ENCODE measurements at places on chromosomes 2 and 18.

DNA sequence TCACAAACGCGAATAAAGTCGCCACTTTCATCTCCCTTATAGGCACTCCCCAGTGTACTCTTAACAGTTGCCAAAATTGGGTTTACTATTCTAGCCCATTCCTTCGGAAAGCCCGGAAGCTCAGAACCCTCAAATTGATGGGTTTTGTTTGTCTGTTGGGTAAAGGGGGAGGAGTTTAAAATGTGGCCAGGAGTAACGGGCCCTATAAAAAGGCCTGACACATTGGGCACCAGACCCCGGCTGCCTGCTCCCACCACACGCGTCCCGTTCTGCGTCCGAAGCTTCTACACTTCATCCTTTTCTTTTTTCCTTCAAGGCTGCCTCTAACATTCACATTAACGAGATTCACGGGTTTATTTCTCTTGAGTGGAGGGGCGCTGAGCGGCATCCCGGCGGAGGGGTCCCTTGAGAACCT lies 837 bp downstream of the NHEJ1 start:
- DNase-seq, result no peak

- DNase-seq, result no peak
Observed at GRCh38 chr2:67318031-67318430, 79.1 kb upstream of the ETAA1 start.

- no peak for DNase-seq
Observed at GRCh38 chr18:25503567-25504081, 151.7 kb upstream of the ZNF521 start.

DNA sequence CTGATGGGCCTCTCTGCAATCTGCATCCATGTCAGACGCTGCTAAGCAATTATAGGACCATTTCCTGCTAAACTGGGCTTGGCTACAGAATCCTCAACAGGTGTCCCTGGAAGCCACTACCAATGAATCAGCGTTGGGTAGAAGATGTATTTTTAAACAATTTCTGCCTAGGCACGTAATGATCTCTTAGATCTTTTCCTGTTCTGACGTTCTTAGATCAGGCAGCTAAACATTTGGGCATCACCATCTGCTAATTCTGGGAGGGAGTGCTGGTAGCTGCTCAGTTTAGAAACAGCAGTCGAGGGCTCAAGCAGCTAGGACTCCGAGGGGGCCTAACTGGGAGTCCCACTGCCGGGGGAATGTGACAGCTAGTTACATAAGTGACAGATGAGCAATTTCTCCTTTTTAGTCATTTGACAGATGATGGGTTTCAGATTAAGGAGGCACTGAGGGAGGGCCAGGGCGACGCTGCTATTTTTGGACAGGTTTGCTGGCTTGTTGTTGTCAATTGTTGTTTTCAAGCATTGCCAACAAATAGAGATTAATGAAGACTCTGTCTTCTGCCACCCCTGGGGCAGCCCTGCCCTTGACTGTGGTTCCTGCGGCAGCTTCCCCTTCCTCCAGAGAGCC lies 92.7 kb downstream of the MRO start:
- DNase-seq, result no peak

GRCh38 chr2:43274055-43274454 lies 47.6 kb upstream of the ZFP36L2 start:
- DNase-seq, result no peak

GRCh38 chr2:205401511-205401910 lies 280.8 kb upstream of the NRP2 start:
- no peak for DNase-seq

- DNase-seq, result no peak
Observed at GRCh38 chr2:211864328-211864727, 674.3 kb downstream of the ERBB4 start.

DNA sequence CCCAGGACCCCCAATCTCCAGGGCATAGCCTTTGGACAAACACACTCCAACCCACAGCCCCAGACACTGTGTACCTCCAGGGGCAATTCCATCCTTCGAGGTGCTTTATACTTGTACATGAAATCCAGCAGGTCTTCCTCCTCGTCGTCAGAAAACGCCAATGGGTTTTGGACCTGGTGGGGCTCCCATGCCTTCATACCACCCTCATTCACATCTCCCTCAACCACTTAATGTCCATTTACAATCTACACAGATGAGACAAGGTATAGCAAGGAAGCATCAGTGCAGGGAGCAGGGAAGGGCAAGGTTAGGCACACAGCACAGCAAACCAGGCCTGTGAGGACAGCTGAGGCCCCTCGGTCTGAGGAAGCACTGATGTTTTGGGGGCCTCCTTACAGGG lies 20.6 kb downstream of the MRPL35 start:
- no peak for DNase-seq

GRCh38 chr2:104091894-104092293 lies 762.0 kb upstream of the POU3F3 start:
- DNase-seq, result no peak

DNA sequence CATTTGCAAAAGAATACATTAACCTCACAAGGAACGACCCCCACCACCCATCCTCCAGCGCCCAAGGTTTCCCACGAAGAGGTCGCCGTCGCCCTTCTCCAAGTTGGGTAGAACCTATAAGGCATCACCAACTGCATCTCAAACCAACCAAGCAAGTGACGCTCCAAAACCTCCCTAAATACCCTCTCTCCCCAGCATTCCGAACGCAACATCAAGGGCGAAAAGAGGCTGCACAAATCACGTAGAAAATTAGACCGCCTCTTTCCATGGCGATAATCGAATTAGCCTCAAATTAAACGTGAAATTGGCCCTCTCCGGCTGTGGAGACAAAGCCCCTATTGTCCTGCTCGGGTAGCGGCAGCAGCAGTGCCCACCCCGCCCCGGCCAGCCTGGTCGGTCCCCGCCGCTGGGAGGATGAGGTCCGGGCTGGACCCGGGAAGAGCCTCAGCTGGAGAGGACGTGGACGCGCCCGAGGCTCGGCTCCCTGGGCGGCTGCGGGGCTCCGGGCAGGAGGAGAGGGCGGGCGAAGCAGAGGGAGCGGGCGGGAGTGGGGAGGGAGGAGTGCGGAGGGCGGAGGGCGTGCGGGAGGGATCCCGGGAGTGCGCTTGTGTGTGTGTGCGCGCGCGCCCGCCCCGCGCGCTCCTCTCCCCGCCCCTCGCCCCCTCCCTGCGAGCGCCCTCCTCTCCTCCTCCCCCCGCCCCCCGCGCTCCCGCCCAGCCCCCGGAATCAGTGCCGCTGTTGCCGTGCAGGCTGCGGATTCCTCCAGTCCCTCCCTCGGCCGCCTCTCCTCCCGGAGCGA lies at the start of gene SPTBN1:
Gene SPTBN1 (plus strand): TSS at position 765 of the 799 bp plus-strand sequence. CDS start 70,092 bp downstream, outside the sequence.
- no peak for DNase-seq

DNA sequence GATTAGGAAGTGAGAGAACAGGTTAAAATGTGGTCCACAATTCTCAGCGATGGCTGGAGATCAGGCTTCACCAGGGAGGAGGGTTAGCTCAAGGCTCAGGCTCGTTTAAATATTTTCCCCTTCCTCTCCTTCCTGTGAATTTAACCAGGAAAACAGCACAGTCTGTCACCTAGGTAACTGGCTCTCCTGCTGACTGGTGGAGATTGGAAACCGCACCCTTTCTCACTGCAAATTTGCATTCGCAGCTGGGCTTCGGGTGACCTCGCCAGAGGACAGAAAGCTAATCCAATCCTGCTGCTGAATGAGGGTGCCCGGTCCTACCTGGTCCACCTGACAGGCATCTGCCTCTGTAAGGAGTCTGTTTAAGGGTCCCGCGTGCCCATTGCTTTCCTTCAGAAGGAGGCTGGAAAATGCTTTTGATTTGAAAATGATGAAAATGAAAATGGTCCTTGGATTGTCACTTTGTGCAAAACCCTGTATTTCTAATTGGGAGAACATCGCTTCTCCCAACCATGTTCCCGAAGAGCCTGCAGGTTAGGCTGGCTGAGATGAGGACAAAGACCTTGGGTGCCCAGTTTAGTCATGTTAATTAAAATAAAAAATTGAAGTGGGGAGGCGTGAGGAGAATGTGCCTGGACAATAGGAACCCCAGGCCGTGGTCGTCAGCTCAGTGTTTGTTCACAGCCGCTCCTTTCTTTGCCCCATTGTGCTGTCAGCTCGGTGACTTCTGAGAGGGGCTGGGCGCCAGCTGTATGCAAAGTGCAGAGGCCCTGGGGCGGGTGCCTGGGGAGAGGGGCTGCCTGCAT lies 43.4 kb upstream of the MTCL1 start:
- no peak for DNase-seq

DNA sequence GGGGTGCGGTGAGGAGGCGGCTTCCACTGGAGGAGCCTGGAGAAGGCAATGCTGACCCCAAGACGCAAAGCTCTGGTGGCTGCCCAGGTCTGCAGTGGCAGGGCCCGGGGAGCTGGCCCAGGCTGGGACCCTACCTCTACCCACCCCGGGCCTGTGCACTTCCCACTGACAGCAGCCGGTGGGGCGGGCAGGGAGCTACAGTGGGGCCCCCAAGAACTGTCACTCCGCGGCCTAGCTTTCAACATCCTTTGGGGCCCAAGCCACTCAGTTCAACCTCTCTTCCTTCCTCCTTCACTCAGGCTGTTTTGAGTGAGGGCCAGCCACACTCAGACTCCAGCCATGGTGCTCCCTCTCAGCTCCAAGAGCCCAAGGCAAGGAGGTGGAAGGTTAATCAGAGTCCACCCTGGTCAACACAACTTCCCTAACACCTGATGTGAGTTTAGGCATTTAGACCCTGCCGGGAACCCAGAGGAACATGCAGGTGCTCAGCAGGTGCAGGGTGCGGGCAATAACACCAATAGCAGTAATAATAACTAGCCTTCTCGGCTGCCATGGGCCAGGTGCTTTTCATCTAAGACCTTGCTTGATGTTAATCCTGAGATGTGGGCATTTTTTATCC lies 93.6 kb downstream of the ZFP36L2 start:
- no peak for DNase-seq

Measured in activated CD4-positive, CD25-positive, alpha-beta regulatory T cell (primary cell).